ENCODE measurements at places on chromosomes 16 and 17.

GRCh38 chr16:22618842-22619241 lies 108.2 kb downstream of the NPIPB5 start:
- no peak for DNase-seq

DNA sequence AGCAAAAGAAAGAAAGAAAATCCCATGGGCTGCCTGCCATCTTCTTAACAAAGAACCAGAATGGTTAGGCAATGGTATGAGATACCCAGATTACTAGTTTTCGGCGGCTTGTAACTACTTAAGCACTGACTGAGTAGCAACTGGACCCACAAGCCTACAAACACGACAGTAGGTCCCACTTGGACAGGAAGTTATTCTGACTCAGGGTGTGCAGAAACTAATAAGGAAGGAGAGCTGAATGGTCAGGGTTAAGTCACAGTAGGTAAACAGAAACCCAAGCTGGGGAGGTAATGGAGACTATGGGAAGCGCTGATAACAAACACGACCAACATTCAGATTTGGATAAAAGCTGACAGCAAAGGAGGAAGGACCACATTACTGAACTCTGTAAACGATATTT lies 10.4 kb upstream of the HLF start:
- no peak for DNase-seq

DNA sequence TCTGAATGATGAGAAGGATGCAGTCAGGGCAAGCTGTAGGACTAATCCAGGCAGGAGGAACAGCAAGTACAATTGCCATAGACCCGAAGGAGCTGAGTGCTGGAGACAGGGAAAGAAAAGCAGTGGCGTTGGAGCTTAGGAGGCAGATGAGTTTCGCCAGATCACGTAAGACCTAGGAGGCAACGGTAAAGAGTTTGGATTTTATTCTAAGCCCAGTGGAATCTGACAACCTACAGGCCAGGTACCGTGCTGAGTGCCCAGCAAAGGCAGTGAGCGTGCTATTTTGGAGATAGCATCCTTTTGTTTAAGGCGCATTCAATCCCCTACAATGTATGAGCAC lies 1.2 kb downstream of the USP43 start:
- DNase-seq = no peak

DNA sequence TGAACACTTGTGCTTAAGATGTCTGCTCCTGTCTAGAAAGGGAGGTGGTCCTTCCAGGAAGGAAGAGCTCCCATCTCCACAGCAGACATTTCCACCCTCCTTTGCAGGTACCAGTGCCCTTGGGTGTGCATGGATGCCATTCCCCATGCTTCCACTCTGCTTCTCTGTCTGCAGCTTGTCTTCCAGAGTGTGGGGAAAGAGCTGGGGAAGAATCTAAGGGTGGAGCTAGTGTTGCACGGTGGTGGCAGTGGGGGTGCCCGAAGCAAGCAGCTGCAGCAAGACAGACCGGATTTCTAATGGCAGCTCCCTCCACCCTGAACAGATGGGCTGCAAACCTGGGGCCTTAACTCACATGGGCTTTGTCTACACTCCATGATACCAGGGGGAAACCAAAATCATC lies 22.6 kb upstream of the HOXB13 start:
- DNase-seq = no peak

DNA sequence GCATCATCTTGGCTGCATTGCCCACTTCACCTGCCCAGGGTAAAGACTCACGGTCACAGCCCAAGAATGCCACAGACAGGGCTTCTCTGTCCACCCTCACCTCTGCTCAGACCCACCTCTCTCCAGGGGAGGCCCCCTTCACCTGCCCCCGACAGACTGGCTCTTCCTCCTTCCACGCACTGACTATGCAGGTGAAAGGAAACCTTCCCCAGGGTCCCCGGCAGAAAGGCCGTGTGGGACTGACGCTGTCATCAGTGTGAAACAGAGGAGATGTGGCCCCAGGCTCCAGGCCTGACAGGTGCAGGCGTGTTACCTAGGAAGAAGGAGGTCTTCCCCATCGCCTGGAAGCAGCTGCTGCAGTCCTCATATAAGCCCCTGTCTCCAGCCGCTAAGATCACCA lies 9.3 kb upstream of the ROGDI start:
- DNase-seq = no peak

- no peak for DNase-seq
These were observed 61.3 kb upstream of the SIAH1 start for GRCh38 chr16:48446534-48446920.

- DNase-seq = no peak
These were observed 8.0 kb downstream of the PSMD11 start for GRCh38 chr17:32452281-32452680.

GRCh38 chr16:27408012-27408601 lies 6.1 kb downstream of the IL21R start:
- DNase-seq = no peak

- DNase-seq = no peak
These were observed 404.9 kb upstream of the EEF2KMT start for GRCh38 chr16:5502467-5502869.

Measured in stimulated activated CD8-positive, alpha-beta memory T cell treated with anti-CD3 and anti-CD28 coated beads, Interleukin-7, amount 100 ng/mL, for 1 hour (primary cell).